Upper lobe of right lung (tissue), 1 donor: ENCODE measurements at places on chromosomes 7 and 10. TPM values are rescaled to one million over a fixed set of nuclear protein-coding genes. Genes with fewer than 3 reads are reported as not detected.

Gene SCIN
- 14.3 TPM for total RNA-seq

Gene ASB10
- not detected for total RNA-seq

Gene WEE2
- not detected for total RNA-seq

Gene TCAF2
- total RNA-seq: 4.4 TPM

Gene HTR5A
- not detected for total RNA-seq

GRCh38 chr10:53836638-53837037 is 964.4 kb downstream of the PCDH15 start:
- no peak overlapping the region for H3K4me3 ChIP-seq
- no peaks in the 10 kb centered on the region for H3K27me3 ChIP-seq
- H3K27ac ChIP-seq: no peak overlapping the region
- no peak for DNase-seq
- no peaks in the 10 kb centered on the region for H3K4me1 ChIP-seq

Gene KDM7A
- 16.7 TPM for total RNA-seq

DNA sequence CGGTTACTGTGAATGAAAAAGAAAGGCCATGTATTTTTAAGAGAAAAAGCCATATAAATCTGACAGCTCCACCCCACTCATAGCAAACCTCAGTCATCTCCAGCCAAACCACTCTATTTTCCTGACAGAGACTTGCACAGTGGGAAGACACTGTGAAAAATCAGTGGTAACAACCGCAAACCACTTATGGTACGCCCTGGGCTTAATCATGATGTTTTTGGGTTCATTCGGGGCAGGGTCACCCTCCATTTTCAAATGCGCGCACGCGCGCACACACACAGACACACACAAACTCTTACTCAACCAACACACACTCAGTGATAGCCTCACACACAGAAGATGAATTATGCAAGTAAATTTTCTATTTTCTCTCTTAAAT is 82.1 kb upstream of the HPS1 start:
- no peak for DNase-seq
- no peaks in the 10 kb centered on the region for H3K27me3 ChIP-seq
- no peak overlapping the region for H3K27ac ChIP-seq
- H3K4me1 ChIP-seq: no peaks in the 10 kb centered on the region
- H3K4me3 ChIP-seq: no peak overlapping the region
